ENCODE measurements at places on chromosomes 1 and 21. TPM values are rescaled to one million over a fixed set of nuclear protein-coding genes. Genes with fewer than 3 reads are reported as not detected.

DNA sequence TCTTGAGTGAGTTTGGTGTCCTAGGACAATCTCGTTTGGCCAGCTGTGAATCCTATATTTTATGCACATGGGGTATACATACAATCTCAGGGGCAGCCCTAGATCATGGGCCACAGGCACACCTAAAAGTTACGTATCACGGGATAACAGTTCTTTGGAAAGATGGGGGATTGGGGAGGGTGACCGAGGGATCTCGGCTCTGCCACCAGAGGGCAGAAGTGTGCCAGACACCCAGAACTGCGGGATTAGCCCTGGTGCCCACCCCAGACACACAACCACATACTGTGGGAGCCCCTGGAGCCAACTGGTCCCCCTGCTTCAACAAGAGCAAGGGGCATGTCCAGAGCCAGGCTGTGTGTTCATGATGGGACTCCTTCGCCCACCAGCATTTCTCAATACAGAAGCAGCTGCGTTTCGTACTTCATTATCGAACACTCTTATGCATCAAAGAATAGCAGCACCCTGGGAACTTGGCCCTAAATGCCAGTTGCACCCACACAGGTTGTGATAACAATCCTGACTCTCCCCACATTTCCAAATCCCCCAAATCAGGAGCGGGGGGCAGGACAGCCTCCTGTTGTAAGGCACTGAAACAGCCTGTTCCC is 37.4 kb downstream of the TMCO4 start:
- DNase-seq: peak; percentile 7

- no peak for DNase-seq
Observed at GRCh38 chr1:92877792-92878191, 46.0 kb downstream of the RPL5 start.

DNA sequence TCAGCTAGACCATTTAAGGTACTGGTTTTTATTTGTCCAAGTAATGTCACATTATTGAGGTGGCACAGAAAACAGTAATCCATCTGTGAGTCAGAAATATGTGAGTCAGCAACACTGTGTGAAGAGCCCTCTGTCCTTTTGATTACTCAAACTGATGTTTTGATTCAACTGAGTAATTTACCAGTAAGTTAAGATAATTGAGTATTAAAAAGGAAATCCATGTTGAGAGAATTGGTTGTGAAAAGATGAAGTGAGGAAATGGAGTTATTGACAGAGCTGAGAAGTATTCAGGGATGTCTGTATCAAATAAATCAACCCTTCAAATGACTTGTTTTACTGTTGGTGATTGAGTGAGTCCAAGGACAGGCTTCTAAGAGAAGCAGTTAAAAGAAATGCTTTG is 302.7 kb upstream of the SGIP1 start:
- no peak for DNase-seq

GRCh38 chr21:42340187-42341050 is 10.4 kb downstream of the TFF2 start:
- no peak for DNase-seq

DNA sequence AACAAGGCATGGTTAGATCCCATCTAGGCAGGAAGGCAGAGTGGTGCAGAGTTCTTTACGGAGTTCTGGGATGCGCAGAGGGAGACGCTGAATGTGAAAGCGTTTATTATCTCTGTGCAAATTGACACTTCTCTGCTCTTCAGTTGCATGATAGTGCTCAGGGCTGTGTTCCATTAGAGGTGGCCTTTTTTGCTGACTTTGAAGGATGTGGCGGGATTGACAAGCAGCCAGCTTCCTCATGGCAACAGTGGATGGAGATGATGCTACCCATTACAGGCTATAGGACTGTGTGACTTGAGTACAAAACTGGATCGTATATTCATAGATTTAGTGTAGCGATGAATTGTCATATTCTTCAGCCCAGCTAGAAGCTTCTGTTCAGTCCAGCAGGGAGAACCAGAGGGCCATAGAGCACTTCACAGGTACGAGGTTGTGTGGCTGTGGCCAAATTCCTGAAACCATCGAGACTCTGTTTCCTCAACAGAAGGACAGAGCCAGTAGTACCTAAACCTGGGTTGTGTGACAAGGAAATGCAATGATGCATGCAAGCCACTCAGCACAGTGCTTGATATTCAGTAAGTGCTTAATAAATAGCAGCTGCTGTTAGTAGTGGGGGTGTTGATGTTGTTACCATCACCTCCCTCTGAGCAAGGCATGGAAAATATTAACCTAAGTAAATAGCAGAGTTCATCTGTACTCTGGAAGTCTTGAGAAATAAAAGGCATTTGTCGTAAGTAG is 430.0 kb upstream of the KAZN start:
- no peak for DNase-seq

DNA sequence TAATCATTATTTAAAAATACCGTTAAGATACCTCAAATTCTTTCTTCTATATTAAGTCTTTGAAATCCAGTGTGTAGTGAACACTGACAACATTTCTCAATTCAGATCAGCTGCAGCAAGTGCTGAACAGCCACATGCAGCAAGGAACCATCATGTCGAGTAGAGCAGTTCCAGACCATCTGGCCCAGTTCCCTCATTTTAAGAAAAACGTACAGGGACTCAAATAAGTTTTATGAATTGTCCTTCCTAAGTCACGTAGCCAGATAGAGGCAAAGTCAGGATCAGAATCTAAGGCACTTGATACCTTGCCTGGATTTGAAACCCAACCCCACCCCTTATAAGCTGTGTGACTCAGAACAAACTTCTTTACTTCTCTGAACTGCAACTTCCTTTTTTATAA is 132.4 kb downstream of the PROX1 start:
- no peak for DNase-seq

GRCh38 chr1:145720556-145720877 is 1.2 kb downstream of the CD160 start:
- DNase-seq: no peak

- no peak for DNase-seq
Observed at GRCh38 chr1:51139474-51139873, 37.4 kb downstream of the C1orf185 start.

- no peak for DNase-seq
Observed at GRCh38 chr1:47555306-47555705, 117.5 kb downstream of the FOXD2 start.

- DNase-seq: no peak
Observed at GRCh38 chr1:189117072-189117770, 1360.4 kb downstream of the BRINP3 start.

GRCh38 chr1:18751425-18751824 is 108.0 kb downstream of the TAS1R2 start:
- no peak for DNase-seq

GRCh38 chr1:11970441-11971185 is 9.6 kb upstream of the MFN2 start:
- DNase-seq: no peak

DNA sequence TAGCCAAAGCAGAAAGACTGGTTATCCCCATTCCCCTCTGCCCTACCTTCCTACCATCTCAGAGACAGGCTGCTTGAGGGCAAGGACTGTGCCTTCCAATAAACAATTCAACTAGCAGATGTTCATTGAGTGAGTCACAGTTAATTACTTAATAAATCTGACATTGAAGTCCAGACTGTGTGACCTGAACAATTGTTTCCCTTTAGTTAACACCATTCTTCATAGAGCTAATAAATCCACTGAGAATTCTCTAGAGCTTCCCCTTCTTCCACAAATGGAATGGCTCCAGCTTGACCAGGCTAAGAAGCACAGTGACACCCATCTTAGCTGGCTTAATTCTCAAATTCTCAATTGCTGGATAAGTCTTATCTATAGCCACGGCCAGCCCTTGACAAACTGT is 61.9 kb upstream of the GJA5 start:
- no peak for DNase-seq

DNA sequence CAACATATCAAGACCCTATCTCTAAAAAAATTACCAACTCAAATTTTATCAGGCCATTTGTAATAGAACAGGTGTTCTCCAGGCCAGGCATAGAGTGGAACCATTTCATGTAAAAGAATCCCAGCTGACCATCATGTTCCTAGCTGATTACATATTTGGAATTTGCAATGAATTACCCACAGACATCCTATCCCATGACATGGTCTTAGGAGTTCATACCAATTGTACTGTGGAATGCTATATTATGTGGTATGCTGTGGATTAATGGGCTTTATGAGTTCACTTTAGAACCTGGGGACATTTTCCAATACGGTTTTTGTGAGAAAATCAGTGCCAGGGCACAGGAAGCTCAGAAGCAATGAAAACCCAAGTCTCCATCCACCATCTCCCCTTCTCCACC is 110.3 kb downstream of the ZNF281 start:
- DNase-seq: no peak

DNA sequence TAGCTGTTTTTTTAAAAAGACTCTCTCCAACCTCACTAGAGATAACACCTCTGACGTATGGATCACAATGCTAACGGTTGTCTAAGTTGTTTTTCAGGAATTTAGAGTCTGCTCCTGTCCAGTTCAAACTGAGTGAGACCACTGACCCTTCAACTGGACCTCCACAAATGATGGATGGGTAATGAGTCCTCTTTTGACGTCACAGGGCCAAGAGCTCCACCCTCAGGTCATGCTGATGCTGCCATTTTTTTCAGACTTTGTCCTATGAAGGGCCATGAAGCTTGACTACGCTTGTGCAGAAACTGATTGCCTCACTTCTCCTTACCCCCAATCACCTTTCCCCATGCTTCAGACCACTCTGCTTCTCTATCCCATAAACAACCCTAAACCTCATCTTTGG is 16.6 kb downstream of the GRIK3 start:
- DNase-seq: no peak

DNA sequence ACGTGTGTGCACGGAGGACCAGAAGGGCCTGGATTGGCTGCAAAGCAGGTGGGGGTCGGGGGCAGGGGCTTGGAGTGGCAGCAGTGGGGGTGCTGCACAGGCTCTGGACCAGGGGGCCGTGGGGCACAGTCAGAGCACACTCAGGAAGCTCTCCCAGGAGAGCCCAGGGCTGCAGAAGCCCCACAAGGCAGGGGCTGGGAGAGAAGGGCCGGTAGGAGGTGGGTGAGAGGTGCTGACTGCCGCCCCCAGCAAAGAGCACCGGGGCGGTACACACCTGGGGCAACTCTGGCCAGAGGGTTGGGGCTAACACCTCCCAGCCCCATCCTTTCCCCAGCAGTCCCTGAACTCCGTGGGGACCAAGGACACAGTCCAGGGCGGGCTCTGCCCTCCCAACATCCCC is 13.9 kb downstream of the CHD5 start:
- no peak for DNase-seq

DNA sequence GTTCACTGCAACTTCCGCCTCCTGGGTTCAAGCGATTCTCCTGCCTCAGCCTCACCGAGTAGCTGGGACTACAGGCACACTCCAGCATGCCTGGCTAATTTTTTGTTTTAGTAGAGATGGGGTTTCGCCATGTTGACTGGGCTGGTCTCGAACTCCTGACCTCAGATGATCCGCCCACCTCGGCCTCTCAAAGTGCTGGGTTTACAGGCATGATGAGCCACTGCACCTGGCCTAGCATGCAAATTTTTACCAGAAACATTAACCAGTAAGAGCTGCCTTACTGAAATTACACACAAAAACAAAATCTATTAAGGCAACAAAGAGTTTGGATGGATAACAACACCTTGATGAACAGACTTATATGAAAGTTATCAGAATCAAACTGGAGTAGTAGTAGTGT is 12.1 kb downstream of the ZZZ3 start:
- no peak for DNase-seq

DNA sequence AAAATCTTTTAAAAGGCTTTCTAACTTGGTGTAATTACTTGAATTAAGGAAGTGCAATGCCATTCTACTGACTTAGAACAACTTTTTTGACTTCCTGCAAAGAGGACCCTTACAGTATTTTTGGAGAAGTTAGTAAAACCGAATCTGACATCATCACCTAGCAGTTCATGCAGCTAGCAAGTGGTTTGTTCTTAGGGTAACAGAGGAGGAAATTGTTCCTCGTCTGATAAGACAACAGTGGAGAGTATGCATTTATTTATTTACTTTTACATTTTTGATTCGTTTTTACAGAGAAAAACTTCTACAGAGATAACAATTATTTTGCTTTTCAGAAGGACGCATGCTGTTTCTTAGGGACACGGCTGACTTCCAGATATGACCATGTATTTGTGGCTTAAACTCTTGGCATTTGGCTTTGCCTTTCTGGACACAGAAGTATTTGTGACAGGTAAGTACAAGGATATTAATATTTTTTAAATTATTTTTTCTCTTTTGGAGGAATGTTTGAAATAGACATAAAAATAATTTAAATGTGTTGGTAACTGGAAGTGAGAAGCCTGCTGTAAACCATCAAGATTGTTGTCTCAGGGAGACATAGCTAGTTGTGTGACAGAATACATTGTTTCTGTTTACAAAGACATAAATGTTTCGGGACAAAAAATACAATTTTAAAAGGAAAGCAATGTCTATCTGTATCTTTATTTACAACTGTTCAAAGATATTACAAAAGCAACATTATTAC is at the start of gene PTPRC:
Gene PTPRC (plus strand): TSS at position 147 of the 742 bp plus-strand sequence. CDS start 229 bp downstream, at position 376.
- DNase-seq: peak; percentile 35

- no peak for DNase-seq
Observed at GRCh38 chr1:100313382-100313781, 38.9 kb upstream of the CDC14A start.

GRCh38 chr1:17061892-17062291 is 8.1 kb upstream of the SDHB start:
- no peak for DNase-seq

DNA sequence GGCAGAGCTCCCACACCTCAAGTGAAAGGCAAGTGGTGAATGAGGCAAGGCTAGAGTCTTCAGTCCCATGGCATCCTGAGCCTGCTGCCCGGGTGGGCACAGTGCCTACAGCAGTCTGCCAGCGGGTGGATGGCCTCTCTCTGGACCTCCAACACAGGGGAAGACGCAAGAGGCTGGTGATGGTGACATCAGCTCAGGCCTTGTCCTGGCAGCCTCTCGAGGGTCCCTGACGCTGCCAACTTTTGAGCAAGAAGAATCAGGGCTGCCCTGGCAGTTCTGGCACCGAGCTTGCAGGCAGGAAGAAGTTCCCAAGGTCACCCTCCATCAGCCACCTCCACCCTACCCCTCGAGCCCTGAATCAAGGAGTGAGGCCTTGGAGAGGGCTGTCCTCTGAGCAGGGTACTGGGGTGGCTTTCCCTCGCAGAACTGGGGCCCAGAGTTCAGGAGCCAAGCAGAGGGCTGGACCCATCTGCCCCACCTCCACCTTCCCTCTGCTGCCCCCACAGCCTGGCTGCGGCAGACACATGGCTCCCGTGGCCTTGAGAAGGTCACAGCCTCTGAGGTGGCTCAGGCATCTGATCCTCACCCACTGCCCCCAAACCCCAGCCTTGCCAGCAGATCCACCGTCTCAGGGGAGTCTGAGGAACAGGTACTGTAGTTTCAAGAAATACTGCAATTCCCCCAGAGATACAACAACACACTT is 5.8 kb downstream of the RAP1GAP start:
- peak; percentile 6 for DNase-seq

GRCh38 chr1:228087771-228088251 is 5.3 kb downstream of the ARF1 start:
- peak; percentile 52 for DNase-seq

The TRIM17 gene
- total RNA-seq: 0.73 TPM

The PRDM16 gene
- total RNA-seq: not detected

The ADAMTS4 gene
- 0.60 TPM for total RNA-seq

The KRTAP19-3 gene
- total RNA-seq: not detected

The SMIM1 gene
- total RNA-seq: 2.6 TPM

The FHAD1 gene
- total RNA-seq: not detected

The GOLT1A gene
- total RNA-seq: 0.30 TPM

The TTLL10 gene
- 0.59 TPM for total RNA-seq

The SLC22A15 gene
- 0.22 TPM for total RNA-seq

The TRIM46 gene
- total RNA-seq: 2.9 TPM

The ERICH3 gene
- not detected for total RNA-seq
